ENCODE measurements at places on chromosomes 7 and 10. TPM values are rescaled to one million over a fixed set of nuclear protein-coding genes. Genes with fewer than 3 reads are reported as not detected.

- no peak for DNase-seq
Measured at GRCh38 chr7:4361774-4362173, 320.3 kb upstream of the FOXK1 start.

DNA sequence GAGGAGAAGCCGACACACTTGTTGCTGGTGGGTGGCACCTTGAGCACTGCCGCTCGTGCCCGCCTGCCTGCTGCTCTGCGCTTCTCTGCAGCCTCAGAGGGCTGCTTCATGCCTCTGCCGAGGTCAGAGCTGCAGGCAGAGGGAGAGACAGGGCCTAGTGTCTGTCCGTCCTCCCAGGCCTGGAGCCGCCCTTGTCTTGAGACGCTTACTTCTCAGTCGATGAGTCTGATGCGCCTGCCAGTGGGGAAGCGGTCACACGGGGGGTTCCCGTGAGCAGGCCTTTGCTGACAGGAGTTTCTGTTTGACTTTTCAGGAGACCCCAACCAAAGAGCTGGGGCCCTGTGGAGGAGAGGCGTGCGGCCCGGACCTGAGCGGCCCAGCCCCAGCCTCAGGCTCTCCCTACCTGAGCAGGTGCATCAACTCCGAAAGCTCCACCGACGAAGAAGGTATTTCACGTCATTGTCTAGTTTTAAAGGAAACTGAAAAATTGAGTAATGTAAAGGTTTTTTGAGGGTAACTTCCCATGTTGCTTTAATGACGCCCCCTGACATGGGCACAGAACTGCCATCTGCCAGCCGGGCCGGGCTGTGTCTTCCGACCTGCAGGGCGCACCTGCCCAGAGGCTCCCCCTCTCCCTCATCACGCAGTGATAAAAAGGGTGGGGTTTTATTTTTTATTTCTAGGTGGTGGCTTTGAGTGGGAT is 7.8 kb upstream of the BHLHA15 start:
- no peak for DNase-seq

- DNase-seq: no peak
Measured at GRCh38 chr10:121128164-121128563, 277.0 kb downstream of the WDR11 start.

GPR85 gene
- total RNA-seq: not detected

DNA sequence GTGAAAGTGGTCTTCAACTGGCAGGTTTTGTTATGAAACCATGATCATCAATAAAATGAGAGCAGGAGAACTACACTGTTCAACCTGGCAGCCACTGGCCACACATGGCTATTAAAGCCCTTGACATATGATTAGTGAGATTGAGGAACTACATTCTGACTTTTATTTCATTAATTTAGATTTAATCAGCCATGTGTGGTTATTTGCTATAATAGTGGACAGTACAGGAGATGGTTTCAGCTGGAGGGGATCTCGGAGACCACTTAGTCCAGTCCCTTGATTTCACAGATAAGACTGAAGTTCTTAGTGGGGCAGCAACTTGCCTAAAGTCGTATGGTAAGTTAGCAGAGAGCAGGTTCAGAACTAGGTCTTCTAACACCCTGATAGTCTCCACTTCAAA is 111.7 kb upstream of the BMPER start:
- DNase-seq: no peak

ANKRD16 gene
- total RNA-seq: 29.5 TPM

- DNase-seq: no peak
Measured at GRCh38 chr7:102304668-102305067, 18.0 kb downstream of the SH2B2 start.

GRCh38 chr10:30834153-30834552 is 197.5 kb downstream of the ZNF438 start:
- DNase-seq: no peak

GRCh38 chr7:149289856-149290255 is 27.9 kb downstream of the ZNF783 start:
- no peak for DNase-seq

- no peak for DNase-seq
Measured at GRCh38 chr7:158880973-158881372, 24.6 kb downstream of the DYNC2I1 start.

GRM8 gene
- total RNA-seq: not detected

HKDC1 gene
- not detected for total RNA-seq

- no peak for DNase-seq
Measured at GRCh38 chr7:52355053-52355452, 680.4 kb upstream of the POM121L12 start.

- DNase-seq: no peak
Measured at GRCh38 chr10:30553626-30554439, 75.7 kb downstream of the LYZL2 start.

DNA sequence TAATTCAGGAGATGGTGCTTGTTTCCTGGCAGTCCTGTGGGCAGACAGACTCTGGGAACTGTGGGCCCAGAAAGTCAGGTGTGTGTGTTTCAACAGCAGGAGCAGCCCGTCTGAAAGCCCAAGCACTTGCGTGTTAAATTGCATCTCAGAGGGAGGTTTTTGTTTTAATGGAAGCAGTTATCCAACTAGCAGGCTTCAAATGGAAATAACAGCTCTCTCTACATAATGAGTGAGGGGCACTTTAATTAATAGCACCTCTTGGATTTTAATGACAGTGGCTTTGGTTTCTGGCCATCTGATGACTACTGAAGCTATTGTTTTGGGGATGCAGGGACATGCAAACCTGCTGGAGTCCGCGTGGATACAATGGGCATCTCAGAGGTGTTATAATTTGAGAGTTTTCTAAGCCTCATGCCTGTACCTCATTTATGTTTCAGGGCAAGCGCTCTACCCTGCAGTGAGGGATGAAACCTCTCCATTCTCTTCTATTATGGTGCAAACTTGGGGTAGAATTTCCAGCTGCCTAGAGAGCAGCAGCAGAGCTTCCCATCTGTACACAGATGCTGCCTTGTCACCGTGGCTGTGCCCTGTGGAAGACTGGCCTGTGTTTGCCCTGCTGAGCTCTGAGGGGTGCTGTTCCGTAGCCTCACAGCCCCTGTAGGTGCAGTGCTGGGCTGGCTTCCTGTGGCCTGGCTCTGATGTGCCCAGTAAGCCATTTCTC is 206.6 kb upstream of the GPR26 start:
- no peak for DNase-seq

BICC1 gene
- total RNA-seq: not detected

DNA sequence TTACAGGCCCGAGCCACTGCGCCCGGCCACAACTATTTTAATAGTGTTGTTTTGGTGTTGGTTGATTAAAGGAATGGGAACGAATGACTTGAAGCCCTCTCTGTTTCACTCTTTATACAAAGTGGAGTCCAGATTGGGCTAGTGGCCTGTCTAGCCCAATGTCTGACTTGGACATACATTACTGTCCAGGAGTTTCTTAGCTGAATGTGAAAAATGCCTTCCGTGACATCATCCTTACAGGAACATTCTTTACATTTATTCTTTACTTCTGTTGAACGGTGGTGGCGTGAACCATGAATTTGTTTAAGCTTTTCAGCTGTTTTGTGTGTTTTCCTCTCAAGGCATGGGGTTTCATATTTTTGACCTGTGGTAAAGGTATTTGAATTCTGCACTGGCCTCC is 67.9 kb downstream of the DAGLB start:
- DNase-seq: no peak

GRCh38 chr10:80522756-80523363 is 14.8 kb upstream of the SH2D4B start:
- no peak for DNase-seq

DNA sequence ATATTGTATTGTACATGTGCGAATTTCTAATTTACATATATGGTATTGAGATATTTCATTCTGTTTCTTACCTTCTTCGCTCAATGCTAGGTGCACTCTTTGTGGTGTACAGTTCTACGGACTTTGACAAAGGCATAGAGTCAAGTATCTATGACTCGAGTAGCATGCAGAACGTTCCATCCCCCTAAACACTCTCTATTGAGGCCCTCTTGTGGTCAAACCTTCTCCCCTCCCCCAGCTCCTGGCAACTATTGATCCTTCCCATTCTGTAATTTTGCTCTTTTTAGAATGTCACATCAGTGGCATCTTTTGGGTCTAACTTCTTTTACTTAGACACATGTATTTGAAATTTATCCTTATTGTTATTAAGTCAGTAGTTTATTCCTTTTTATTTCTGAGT is 30.7 kb upstream of the GDF10 start:
- DNase-seq: peak; percentile 55

GRCh38 chr10:117656385-117657367 is 114.1 kb downstream of the EMX2 start:
- DNase-seq: no peak

HOXA9 gene
- total RNA-seq: not detected

DNA sequence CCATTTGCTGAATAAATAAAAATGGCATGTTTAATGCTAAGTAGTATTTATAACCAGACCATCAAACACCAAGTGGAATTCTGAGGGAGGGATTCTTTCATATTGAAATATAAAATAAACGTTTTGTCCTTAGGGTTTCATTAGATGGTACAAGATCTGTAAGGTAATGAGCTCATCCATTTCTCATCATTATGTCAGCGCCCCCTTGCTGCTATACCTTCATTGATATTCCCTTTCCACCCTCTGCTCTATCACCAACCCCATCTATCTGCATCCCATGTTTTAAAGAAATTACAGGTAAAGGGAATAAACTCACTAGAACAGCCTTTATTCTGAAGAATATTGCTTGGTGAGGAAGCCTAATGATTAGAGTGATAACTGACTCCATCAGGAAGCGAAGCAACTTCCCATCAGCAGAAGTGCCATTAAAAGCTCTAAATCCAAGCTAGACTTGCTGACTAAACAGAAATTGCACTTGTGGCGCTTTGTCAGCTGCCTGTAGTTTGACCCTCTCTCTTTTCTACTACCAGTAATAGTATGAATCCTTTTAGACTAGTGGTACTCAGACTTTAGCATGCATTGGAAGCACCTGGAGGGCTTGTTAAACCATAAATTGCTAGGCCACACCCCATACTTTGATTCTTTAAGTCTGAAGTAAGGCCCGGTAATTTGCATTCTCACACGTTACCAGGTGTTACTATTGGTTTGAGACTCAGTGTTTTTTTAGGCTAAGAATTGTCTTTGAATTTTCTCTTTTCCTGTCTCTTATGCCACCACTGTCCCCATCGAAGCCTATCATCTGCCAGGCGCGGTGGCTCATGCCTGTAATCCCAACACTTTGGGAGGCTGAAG is 27.5 kb downstream of the ADD3 start:
- DNase-seq: peak; percentile 46

PAX4 gene
- total RNA-seq: not detected

DNA sequence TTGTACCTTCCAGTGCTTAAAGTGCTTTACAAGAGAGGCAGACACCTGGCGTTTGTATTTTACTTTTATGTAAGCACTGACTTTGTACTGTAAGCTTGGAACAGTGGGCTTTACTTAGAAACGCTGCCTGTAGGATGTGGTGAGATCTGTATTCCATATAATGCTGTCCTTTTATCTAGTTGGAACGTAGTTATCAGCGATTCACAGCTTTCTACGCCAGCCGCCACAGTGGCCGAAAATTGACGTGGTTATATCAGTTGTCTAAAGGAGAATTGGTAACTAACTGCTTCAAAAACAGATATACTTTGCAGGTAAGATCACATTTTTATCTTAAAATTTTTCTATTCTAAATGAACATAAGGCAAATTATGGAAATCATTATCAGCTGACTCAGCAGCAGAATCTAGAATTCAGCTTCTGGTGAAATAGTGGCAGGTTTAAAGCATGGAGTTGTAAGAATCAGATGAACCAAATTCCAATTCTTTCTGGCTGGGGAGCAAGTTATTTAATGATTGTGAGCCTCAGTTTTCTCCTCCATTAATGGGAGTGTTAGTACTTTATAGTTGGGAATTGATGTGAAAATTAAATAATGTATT is 91.5 kb downstream of the CUL1 start:
- no peak for DNase-seq

GRID2IP gene
- not detected for total RNA-seq

DNA sequence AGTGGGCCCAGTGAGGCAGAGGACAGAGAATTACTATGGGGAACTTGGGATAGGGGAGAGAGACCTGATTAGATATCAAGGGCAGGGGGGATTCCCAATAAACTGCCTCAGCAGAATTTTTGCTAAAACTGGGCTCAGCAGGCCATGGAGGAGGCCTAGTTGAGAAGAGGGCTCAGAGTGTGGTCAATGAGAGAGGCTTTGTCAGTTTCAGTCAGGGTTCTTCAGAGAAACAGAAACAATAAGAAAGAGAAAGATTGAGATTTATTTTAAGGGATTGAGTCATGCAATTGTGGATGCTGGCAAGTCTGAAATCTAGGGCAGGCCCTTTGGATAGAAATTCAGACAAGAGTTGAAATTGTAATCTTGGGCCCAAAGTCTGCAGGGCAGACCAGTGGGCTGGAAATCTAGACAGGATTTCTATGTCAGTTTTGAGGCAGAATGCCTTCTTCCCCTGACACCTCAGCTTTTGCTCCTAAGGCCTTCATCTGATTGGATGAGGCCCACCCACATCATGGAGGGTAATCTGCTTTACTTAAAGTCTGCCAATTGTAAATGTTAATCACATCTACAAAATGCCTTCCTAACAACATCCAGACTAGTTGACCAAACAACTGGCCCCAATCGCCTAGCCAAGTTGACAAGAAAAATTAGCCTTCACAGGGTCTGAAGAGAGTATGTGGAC is 33.5 kb upstream of the CCSER2 start:
- no peak for DNase-seq

DDIT4 gene
- 583 TPM for total RNA-seq

LLCFC1 gene
- not detected for total RNA-seq

- peak; percentile 82 for DNase-seq
Measured at GRCh38 chr7:117993377-117994003, 120.2 kb upstream of the CTTNBP2 start.

DNA sequence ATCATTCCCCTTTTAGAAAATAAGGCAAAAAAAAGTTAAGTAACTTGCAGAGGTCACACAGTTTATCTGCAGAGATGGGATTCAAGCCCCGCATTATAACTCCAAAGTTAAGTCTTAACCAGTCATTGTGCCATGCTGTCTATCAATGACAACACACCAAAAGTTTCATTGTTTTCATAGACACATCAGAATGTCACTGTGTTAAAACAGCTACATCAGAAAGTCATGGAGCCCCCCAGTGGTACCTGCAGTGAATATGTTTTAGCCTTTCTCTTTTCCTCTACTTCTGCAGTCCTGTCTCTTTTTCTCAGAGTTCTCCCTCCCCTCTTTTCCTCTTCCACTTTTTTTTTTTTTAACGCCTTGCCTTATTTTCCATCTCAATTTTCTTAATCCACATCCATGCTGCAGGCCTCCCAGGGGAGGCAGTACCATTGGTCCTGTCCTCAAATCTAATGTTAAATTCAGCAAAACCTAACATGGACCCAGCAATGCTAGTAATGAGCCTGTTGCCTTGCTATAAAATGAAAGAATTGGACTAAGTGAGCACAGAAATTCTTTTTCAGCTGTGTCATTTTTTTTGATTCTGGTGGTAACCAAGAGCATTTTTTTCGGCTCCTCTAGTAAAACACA is 3.8 kb upstream of the NRCAM start:
- peak; percentile 67 for DNase-seq

Data from Karpas-422 (cell line).